Kidney capillary endothelial cell (primary cell): ENCODE measurements at places on chromosomes 1 and 21.

DNA sequence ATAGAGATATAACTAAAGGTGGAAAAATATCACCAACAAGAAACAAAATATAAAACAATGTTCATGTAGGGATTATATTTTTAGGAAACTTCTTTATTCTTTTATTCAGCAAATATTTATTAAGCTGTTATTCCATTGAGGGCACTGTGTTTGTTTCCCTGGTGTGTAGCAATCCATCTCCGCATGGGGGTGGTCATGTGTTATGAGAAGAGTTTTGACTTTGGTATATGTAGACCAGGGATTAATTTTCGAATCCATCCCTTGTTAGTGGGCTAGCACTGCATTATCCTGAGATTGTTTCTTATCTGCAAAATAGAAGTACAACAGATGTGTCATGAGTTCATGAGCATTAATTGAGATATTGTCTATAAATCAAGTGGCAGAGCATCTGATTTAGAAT, 190.2 kb upstream of the LRRC7 start:
- no peak for DNase-seq

DNA sequence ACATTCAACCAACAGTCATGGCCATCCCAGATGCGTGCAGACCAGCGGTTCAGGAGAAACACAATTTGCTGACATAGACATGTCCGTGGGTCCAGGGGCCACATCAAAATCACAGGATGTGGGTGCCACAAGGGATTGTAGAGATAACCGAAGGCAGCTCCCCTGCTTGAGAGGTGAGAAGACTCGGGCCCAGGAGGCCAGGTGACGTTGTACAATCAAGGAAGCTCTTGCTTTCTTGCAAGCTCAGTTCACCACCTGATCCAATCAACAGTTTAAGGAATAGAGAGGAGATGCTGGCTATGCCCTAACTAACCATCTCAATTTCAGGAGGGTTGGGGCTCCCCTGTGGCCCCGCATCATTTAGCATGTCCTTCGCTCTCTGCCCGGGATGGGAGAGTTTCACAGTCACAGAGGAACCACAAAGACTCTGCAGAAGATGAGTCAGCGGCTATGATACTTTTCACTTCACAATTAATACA, 19.5 kb downstream of the UBASH3A start:
- DNase-seq: no peak

- DNase-seq: no peak
These were observed 10.1 kb upstream of the FGR start for GRCh38 chr1:27645071-27645415.

GRCh38 chr1:173193639-173194038, 13.5 kb downstream of the TNFSF4 start:
- no peak for DNase-seq

- DNase-seq: no peak
These were observed 51.1 kb downstream of the DOP1B start for GRCh38 chr21:36207577-36208320.

GRCh38 chr21:25304611-25305010, 302.7 kb downstream of the MRPL39 start:
- no peak for DNase-seq

DNA sequence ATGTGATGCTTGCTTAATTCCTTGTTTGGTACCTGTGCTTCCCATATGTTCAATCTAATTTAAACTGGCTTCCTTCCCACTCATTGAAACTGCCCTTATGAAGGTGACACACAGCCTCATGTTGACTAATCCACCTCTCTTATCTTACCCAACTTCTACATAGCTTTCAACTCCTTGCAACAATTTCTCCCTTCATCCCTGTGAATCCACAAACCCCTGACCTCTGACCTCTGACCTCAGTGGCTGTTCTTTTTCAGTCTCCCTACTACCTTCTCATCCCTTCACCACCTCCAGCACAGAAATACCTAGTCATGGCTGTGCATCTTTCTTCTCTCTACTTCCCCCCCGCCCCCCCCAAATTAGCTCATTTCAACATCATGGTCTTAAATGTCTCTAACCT, 144.5 kb downstream of the TTLL7 start:
- no peak for DNase-seq

GRCh38 chr1:176551146-176551545, 88.2 kb downstream of the PAPPA2 start:
- no peak for DNase-seq

GRCh38 chr1:86991549-86992186, 77.2 kb downstream of the HS2ST1 start:
- DNase-seq: no peak

- no peak for DNase-seq
These were observed 27.2 kb downstream of the SYT6 start for GRCh38 chr1:114126261-114127095.

DNA sequence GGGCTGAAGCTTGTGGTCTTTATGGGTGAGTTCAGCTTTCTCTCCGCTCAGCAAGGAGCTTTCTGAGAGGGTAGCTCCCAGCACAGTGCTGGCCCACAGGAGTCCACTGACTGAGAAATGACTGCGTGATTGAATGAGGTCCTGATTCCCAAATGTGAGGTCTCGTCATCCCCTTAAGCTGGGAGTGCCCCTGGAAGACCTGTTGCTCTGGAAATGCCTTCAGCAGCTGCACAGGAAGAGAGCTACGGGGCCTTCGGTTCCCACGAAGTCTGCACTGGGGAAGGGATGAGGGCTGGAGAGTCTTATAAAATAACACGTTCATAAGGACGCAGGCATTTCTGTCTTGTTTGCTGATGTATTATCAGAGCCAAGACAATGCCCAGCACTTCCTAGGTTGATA, 14.0 kb downstream of the TNNT2 start:
- no peak for DNase-seq

- no peak for DNase-seq
These were observed 244.0 kb downstream of the RHOU start for GRCh38 chr1:228979325-228979699.

- DNase-seq: peak; percentile 61
These were observed 76.4 kb downstream of the ADGRL2 start for GRCh38 chr1:81876901-81877733.

DNA sequence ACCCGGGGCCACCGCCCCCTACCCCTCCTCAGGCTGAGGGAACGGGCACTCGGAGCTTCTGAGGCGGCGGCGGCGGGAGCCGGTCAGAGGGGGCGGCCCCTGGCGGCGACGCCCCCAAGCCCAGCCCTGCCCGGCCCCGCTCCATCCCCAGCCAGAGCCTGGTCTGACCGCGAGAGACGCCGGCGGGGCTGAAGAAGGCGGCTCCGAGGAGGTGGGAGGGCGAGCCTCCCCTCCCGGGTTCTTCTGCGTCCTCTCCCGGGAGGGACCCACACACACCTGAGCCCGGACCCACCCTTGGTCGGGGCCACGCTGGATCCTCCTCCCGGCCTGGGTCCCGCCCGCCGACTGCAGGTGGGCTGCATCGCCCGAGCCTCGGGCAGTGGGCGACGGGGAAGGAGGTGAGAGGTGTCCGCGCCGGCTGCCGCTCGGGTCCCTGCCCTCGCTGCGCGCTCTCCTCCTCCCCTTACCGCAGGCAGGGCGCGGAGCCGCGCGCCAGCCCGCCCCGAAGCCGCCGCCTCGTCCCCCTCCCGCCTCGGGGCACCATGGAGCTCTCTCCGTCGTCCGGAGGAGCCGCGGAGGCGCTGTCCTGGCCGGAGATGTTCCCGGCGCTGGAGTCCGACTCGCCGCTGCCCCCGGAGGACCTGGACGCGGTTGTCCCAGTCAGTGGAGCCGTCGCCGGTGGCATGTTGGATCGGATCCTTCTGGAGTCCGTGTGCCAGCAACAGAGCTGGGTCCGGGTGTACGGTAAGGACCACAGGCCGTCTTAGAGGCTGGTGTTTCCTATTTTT, at the start of gene RASAL2:
Gene RASAL2 (plus strand): TSS at position 154 of the 788 bp plus-strand sequence. CDS start 389 bp downstream, at position 543.
- peak; percentile 34 for DNase-seq

GRCh38 chr1:183323849-183324683, 94.1 kb downstream of the NMNAT2 start:
- peak; percentile 10 for DNase-seq

DNA sequence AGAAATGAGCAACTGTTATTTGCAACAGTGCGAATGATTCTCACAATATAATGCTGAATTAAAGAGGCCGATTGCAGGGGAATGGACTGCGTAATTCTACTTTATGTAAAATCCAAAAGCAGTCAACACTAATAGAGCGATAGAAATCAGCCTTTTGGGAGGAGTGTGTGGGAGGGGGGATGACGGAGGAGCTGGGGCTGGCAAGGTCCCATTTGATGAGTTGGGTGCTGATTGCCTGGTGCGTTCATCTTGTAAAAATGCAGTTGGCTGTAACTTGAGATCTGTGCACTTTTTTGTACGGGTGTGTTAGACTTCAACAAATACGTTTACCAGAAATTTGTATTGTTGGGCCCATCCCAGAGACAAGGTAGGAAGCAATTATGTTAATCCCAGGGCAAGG, 20.7 kb downstream of the TNFRSF8 start:
- no peak for DNase-seq

GRCh38 chr1:17184161-17184665, 20.7 kb upstream of the PADI1 start:
- DNase-seq: no peak
